Left hindlimb (tissue), 1 donor: ENCODE measurements at places on chromosomes 11 and 22.
A peak's percentile ranks its signal among the peaks of the same experiment; 100 is the strongest.

DNA sequence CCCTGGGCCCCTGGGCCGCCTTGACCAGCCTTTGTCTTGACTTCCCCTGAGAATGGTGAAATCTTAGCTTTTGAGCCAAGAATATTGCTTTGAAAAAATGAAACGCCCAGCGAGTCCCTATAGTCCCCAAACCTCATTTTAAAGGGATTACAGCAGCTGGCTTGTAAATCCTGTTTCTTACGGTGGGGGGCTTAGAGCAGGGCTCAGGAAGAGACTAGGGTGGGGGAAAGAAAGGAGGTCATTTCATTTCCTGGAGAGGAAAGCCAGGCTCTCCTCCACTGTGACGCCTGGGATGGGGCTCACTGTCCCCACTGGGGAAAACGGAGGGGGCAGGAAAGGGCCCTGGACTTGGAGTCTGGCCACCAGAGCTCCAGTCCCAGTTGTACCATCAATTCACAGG is 72.2 kb upstream of the ALX4 start:
- no peak for DNase-seq

GRCh38 chr11:6640036-6640984 is 15.3 kb downstream of the DCHS1 start:
- no peak for DNase-seq

DNA sequence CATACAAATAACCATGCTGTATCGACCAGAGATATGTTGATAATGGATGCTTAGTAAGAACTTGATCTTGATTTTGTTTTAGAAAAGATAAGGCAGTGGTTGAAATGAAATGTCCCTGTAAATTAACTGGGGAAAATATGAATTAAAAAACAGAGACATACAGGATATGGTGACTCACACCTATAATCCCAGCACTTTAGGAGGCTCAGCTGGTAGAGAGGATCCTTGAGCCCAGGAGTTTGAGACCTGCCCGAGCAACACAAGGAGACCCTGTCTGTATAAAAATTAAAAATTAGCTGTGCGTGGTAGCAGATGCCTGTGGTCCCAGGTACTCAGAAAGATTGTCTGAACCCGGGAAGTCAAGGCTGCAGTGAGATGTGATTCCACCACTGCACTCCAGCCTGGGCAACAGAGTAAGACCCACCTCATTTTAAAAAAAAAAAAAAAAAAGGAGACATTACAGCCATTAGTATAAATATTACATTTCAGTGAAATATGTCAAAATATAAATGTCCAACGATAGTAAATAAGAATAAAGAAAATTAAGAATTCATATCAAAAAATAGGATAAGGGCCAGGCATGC is 4.6 kb downstream of the PICALM start:
- no peak for DNase-seq

DNA sequence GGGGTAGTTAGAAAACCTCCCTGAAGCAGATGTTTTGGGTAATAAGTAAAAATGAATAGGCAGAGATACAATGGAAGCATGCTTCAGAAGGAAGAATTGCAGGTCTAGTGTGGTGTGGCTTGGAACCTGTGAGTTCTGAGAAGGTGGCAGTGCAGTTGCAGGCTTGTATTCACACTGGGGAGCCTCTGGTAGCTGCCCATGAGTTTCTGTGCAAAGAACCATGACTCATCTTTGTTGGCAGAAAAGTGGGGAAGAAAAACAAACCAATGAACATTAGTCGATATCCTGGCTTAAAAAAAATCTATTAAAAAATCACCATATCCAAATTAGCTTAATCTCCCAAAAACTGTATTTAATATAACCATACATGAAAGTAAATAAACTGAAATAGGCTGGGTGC is 232.6 kb downstream of the FAT3 start:
- no peak for DNase-seq

- no peak for DNase-seq
Measured at GRCh38 chr11:36899800-36900199, 301.8 kb upstream of the RAG2 start.

- DNase-seq: no peak
Measured at GRCh38 chr22:37610480-37611129, 2.0 kb downstream of the GGA1 start.

- DNase-seq: no peak
Measured at GRCh38 chr11:25535467-25536272, 796.3 kb upstream of the ANO3 start.

- no peak for DNase-seq
Measured at GRCh38 chr11:122137078-122137793, 21.2 kb upstream of the BLID start.

DNA sequence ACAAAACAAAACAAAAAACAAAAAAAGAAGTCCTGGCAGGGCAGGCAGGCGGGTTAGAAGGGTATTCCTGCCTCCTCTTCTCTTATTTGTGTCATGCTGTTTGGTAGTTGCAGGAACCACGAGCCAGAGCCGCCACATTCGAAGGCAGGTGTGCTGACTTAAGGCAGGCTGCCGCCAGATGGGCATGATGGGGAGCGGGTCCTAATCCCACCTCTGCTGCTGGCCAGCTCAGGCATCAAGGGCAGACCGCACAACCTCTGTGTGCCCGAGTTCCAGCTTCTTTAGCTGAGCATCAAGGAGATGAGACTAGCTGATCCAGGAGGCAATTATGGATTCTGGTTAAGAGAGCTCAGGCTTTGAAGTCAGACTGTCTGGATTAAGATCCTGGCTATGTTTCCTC is 12.1 kb downstream of the OAF start:
- no peak for DNase-seq

- DNase-seq: no peak
Measured at GRCh38 chr11:31641477-31642062, 132.0 kb downstream of the ELP4 start.

DNA sequence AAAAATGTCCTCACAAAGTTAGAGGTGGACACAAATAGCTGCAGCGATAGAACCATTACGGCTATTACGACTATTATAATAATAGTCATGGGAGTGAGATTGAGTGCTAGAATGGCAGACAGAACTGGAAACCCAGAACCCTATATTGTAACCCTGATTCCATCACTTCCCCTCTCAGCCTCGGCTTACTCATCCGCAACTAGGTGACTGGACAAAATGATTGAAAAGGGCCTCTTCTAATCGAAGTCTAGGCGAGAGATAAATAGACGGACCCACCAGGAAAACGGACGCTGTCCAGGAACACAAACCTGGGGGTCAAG is 629 bp downstream of the PSMA1 start:
- DNase-seq: no peak

GRCh38 chr11:92967867-92968266 is 1.6 kb upstream of the MTNR1B start:
- DNase-seq: no peak

- no peak for DNase-seq
Measured at GRCh38 chr11:117444711-117445658, 117.3 kb downstream of the CEP164 start.

- DNase-seq: no peak
Measured at GRCh38 chr11:101264306-101264705, 134.7 kb upstream of the PGR start.

- DNase-seq: no peak
Measured at GRCh38 chr22:49488943-49489342, 338.7 kb downstream of the BRD1 start.

DNA sequence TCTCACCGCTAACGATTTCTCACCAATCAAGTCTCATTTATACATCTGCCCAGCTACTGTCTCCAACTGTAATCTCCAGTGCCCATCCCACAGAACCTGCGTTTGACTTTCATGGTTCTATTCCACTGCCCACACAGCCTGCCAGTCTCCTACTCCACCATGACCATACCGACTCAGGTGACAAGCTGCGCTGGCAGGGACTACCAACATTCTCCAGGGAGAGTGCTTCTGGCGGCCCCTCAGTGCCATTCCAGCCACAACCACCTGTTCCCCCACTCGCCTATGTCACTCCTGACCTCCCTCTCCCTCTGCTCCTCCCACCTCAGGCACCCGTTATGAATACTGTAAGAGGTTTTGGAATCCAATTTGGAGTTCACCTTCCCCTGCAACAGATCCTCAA is 108.5 kb upstream of the BID start:
- DNase-seq: no peak

- DNase-seq: no peak
Measured at GRCh38 chr11:47536915-47537314, 16.0 kb downstream of the CELF1 start.

- peak; percentile 80 for DNase-seq
Measured at GRCh38 chr11:129364143-129364654, 11.4 kb upstream of the BARX2 start.

DNA sequence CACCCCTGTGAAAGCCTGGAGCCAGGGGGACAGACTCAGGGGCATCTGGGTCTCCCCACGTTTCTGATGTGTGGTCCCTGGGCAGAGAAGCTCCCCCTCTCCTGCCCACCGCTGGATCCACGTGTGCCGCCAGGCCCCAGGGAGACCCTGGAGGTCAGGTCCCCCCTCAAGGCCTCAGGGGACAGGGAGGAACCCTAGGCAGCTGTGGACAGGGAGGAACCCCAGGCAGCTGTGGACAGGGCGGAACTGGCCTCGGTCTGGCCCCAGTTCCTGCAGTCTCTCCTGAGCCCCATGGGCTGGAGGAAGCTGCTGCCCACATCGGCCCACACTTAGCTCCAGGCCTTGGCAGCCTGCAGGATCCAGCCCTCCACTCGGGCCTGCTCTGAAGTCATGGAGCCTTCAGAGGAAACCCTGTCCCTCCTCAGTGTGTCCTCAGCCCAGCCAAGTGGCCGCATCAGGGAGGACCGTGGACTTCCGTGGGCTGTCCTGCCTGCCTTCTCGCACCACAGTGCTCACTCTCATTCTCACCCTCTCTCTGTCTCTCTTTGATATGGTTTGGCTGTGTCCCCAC is 127.7 kb downstream of the BRD1 start:
- DNase-seq: no peak

DNA sequence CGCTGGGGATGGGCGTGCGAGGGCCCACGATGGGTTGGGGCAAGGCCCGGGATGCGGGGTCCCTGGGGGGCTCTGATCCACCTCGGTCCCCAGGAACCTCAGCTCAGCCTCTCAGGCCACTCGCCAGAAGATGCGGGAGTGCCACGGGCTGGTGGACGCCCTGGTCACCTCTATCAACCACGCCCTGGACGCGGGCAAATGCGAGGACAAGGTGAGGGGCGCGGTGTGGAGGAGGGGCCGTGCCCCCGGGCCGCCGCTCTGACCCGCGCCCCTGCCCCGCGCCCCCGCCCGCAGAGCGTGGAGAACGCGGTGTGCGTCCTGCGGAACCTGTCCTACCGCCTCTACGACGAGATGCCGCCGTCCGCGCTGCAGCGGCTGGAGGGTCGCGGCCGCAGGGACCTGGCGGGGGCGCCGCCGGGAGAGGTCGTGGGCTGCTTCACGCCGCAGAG is 6.3 kb downstream of the PKP3 start:
- no peak for DNase-seq

GRCh38 chr11:5690736-5691135 is 1.1 kb downstream of the TRIM22 start:
- no peak for DNase-seq

- no peak for DNase-seq
Measured at GRCh38 chr11:107493117-107493516, 35.5 kb upstream of the CWF19L2 start.

DNA sequence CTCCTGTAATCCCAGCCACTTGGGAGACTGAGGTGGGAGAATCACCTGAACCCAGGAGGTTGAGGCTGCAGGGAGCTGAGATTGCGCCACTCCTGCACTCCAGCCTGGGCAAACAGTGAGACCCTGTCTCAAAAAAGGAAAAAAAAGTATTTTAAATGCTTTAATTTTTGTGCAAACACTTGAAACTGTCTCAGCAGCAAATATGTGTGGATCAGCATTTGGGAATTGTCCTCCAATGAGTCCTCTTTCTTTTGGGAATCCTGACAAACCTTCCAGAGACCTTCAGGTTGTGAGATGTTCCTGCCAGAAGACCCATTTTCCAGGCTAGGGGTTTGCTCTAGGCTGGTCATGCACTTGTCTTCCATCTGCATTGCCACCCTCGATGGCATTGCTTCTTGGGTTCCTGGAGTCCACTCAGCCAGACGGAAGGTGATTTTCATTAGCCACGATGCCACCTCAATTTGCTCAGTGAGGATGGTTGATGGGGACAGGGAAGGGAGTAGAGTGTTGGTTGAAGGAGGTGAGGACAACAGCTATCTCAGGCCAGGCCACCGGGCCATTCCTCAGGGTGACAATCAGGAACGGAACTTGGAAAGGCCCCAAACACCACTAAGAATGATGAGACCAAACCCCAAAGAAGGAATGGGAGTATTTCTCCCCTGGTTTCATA is 55.4 kb downstream of the ST14 start:
- no peak for DNase-seq

- DNase-seq: no peak
Measured at GRCh38 chr11:103228807-103229206, 119.6 kb downstream of the DYNC2H1 start.

DNA sequence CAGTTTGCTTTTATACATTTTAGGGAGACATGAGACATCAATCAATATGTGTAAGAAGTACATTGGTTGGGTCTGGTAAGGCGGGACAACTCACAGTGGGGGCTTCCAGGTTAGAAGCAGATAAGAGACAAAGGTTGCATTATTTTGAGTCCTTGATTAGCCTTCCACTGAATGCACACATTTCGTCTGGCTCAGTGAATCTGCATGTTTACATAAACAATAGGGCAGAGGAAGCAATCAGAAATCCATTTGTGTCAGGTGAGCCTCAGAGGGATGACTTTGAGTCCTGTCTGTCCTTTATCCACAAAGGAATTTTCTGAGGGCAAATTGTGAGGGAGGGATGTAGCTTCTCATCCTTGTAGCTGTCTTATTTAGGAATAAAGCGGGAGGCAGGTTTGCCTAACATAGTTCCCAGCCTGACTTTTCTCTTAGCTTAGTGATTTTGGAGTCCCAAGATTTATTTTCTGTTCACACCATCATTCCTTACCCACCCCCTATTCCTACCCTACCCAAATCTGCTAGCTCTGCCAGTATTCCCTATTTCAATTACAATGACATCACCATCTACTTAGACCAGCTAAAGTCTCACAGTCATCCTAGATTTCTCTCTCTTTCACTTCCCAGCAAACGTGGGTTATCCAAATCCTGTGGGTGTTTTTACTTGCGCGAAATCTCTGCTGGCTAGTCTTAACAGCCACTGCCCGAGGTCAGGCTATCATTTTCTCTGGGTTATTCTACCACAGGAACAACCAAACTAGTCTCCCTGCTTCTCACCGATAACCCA is 2.9 kb downstream of the SC5D start:
- no peak for DNase-seq

GRCh38 chr11:112518371-112518770 is 257.7 kb upstream of the PLET1 start:
- no peak for DNase-seq

DNA sequence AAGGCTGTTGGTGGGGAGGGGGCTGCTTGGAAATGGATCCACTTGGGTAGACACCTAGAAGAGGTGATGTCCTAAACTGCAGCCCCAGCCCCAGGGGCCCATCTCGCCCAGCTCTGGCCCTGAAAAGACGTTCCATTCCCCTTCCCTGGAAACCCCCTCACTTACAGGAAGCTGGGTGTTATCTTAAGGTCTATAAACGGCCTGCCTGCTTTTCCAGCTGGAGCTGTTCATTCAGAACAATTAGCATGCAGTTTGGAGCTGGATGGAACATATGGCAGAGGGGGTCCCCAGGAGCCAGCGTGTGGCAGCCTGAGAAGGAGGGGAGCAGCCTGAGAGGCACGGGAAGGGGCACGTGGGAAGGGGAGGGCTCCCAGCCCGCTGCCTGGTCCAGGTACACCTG is 139.6 kb downstream of the PKNOX2 start:
- DNase-seq: no peak
